ENCODE measurements at places on chromosomes 7 and 10.
A peak's percentile ranks its signal among the peaks of the same experiment; 100 is the strongest.

DNA sequence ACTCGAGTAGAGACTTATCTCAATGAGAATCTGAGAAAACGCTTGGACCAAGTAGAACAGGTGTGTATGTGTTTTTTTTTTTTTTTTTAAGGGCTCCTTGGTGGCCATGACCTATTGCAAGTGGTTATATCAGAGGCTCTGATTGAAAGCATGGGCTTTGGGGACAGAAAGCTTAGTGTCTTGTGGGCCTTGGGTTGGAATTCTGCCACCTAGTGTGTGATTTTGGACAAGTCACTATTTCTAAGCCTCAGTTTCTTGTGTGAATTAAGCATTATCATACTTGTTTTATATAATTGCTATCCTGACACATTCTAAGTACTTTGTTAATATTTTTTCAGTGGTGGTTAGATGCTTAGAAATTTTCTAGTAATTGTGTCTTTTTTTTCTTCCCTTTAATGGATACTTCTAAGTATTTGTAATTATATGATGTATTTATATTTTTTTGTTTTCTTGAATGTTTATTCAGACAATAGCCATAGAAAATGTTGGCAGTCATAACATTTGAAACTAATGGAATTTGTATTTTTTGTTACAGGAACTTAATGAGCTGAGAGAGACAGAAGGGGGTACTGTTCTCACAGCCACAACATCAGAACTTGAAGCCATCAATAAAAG lies 33.1 kb downstream of the SMC3 start:
- DNase-seq: peak; percentile 60

- no peak for DNase-seq
Observed at GRCh38 chr10:12655940-12656339, 306.6 kb downstream of the CAMK1D start.

- DNase-seq: peak; percentile 26
Observed at GRCh38 chr10:71285180-71285545, 33.9 kb upstream of the SLC29A3 start.

DNA sequence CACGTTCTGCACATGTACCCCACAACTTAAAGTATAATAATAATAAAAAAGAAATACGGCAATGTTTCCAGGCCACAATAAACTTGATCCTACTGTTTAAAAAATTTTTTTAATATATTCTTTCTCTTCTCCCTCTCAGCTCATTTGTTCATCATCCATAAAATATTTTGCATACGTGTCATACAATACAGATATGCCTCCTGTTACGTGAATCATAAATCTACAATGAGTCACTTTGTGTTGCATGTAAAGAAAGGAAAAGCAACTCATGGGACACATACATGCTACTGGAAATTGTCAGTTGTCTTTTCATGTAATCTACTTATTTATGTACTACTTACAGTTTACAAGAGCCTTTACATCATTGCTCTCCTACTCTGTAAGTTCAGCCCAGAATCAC lies 1.1 kb upstream of the TECTB start:
- no peak for DNase-seq

DNA sequence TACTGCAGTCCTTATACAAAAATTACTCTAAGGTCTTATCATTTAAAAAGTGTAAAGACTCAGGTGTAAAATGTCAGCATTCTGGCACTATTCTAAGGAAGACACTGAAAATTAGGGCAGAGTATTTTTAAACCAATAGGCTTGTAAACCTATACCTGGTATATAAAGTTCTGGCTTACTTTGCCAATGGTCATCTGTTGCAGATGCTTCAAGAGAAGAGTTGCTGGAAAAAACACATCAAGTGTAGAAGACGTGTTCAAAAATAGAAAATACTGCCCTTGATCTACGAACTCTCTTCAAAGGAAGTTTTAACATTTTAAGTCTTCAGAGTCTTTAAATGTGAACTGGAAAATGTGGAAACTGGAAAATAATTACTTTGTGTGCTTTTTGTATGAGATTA lies 23.9 kb downstream of the NT5C3A start:
- no peak for DNase-seq

GRCh38 chr7:117338020-117338419 lies 15.2 kb upstream of the WNT2 start:
- peak; percentile 28 for DNase-seq

- DNase-seq: no peak
Observed at GRCh38 chr7:143383642-143383957, 2.5 kb downstream of the ZYX start.

All from M059J (cell line).